ENCODE measurements at places on chromosomes 13 and 19.

- no peak for DNase-seq
These were observed 3.9 kb downstream of the UPF3A start for GRCh38 chr13:114285166-114285808.

DNA sequence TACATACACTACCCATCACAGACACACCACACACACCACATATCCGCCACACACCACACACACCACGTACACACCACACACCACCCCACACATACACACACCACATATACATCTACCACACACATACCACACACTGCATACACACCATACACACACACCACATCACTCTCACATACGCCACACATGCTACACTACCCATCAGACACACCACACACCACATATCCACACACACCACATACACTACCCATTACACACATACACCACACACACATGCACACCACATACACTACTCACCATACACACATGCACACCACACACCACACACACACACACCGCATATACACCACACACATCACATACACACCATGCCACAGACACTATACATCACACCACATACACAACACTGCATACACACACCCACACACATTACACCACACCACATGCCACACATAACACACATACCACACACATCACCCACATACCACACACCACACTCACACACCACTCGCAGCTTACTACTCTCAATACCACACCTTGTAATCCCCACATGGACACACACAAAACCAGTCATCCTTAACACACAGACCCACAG lies 9.5 kb downstream of the ERFL start:
- no peak for DNase-seq

DNA sequence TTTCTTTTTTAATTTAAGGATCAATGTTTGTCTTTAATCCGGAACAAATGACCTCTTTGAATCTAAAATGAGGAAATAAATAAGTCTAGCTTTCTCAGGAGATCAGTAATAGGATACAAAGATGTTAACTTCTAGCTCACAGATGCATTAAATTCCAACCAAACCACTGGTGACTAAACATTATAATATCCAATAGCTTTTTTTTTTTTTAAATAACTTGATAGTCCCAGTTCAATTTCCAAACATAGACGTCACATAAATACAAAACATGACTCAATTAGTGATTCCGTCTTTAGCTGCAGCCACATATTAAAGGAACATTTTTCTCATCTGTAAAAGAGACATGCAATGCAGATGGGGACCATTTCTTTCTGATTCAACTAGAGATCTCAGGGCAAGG lies 390.5 kb upstream of the PCDH9 start:
- no peak for DNase-seq

DNA sequence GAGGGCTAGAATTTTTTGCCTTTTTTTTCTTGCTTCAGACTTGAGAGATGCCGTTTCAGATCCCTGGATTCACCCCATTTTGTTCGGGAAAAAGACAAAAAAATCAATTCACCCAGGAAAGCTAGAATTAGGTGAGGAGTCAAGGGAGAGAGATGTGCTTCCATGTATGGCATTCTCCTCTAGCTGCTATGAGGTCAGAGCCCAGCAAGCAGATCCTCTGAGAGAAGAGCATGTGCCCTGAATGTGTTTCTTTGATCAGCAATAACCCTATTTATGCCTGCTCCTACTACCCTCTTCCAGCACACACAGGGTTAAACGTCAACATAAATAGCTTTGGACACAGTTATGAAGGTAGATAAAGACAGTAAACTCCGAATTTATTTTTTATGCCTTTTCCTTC lies 53.6 kb downstream of the NDFIP2 start:
- no peak for DNase-seq

All from activated naive CD4-positive, alpha-beta T cell treated with anti-CD3 and anti-CD28 coated beads for 36 hours (primary cell).